ENCODE measurements at places on chromosomes 1 and 21. TPM values are rescaled to one million over a fixed set of nuclear protein-coding genes. Genes with fewer than 3 reads are reported as not detected.

ZNF683 gene
- polyA plus RNA-seq, result 0.34 TPM

DEPDC1 gene
- polyA plus RNA-seq, result not detected

LCE1D gene
- not detected for polyA plus RNA-seq

RGS8 gene
- 310 TPM for polyA plus RNA-seq

ASAP3 gene
- polyA plus RNA-seq, result 0.16 TPM

ZNF648 gene
- 0.17 TPM for polyA plus RNA-seq

IL10 gene
- polyA plus RNA-seq, result not detected

MPZ gene
- polyA plus RNA-seq, result not detected

SPRR2F gene
- not detected for polyA plus RNA-seq

CCDC181 gene
- 13.1 TPM for polyA plus RNA-seq

RAB3B gene
- 0.21 TPM for polyA plus RNA-seq

RPE65 gene
- polyA plus RNA-seq, result not detected

PGBD5 gene
- 8.1 TPM for polyA plus RNA-seq

RHEX gene
- not detected for polyA plus RNA-seq

PTPRF gene
- 2.9 TPM for polyA plus RNA-seq

C8A gene
- polyA plus RNA-seq, result not detected
